Activated T-helper 1 cell treated with anti-CD3 and anti-CD28 coated beads, Interleukin-12 subunit alpha, Interleukin-12 subunit beta, Interleukin-2, Interleukin-4 antibody, amounts not matched to agents 30 ng/mL and 10 ng/mL and 1 ng/mL, durations not matched to agents 14 hours and 24 hours and 36 hours (primary cell): ENCODE measurements at places on chromosomes 2 and 18. TPM values are rescaled to one million over a fixed set of nuclear protein-coding genes. Genes with fewer than 3 reads are reported as not detected.

Gene RAD51AP2
- not detected in 2 replicates for total RNA-seq

Gene MMADHC
- total RNA-seq, result 127 and 129 TPM in 2 replicates

Gene PROKR1
- total RNA-seq, result not detected in 2 replicates

Gene IL1RL2
- total RNA-seq, result 0.16 TPM in 1 of 2 replicates, not detected in the other

Gene C2orf72
- 0.15 TPM in 1 of 2 replicates, not detected in the other for total RNA-seq

Gene SULT1C2
- total RNA-seq, result not detected in 2 replicates

Gene GTF2A1L
- 0.39 TPM in 1 of 2 replicates, not detected in the other for total RNA-seq

Gene RNF152
- total RNA-seq, result 0.56 and 0.65 TPM in 2 replicates
